ENCODE measurements at places on chromosomes 7 and 10.

- DNase-seq: no peak
Measured at GRCh38 chr7:67644151-67644550, 647.5 kb downstream of the TYW1 start.

DNA sequence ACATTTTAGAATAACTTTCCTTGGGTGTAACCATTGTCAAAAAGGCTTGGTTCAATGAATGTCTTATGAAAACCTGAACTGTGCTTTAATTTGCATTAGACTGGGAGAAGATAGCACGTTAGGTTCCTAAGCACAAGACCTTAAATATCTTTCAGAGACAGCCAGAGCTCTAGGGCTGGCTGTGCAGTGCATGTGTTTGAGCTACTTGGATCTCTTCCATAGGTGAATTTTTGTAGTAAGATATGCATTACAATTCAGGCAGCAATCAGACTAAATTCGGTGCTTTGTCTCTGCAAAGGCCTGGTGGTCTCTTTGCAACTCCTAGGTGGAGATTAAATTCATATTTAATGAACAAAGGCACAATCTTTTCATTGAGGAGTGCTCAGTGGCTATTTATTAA, 192.0 kb downstream of the ZNF438 start:
- DNase-seq: no peak

- DNase-seq: no peak
Measured at GRCh38 chr7:133754708-133755107, 372.4 kb upstream of the LRGUK start.

- DNase-seq: no peak
Measured at GRCh38 chr7:17523813-17524739, 225.6 kb downstream of the AHR start.

GRCh38 chr7:97026715-97027426, 2.2 kb upstream of the DLX5 start:
- no peak for DNase-seq

- no peak for DNase-seq
Measured at GRCh38 chr7:69147631-69148030, 450.6 kb upstream of the AUTS2 start.

- DNase-seq: no peak
Measured at GRCh38 chr10:50469288-50469687, 154.5 kb downstream of the SGMS1 start.

DNA sequence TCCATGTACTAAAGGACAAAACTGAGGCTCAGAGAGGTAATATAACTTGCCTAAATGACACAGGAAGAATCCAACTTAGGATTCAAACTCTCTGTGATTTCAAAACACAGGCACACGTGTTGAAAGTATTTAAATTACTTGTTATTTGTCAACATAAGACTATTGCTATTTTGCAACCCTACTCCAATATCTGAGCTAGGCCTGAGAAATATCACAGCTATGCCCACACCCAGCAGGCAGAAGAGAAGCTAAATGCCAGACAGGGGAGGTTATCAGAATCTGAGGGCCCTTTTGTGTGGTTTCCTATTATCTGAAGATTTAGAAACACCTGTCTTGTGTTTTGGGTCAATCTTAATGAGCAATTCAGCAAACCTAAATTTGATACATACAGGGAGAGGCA, 204.3 kb downstream of the ANK3 start:
- DNase-seq: no peak

- DNase-seq: no peak
Measured at GRCh38 chr7:50795253-50795652, 12.6 kb upstream of the GRB10 start.

GRCh38 chr10:122168598-122169394, 102.3 kb upstream of the BTBD16 start:
- no peak for DNase-seq

DNA sequence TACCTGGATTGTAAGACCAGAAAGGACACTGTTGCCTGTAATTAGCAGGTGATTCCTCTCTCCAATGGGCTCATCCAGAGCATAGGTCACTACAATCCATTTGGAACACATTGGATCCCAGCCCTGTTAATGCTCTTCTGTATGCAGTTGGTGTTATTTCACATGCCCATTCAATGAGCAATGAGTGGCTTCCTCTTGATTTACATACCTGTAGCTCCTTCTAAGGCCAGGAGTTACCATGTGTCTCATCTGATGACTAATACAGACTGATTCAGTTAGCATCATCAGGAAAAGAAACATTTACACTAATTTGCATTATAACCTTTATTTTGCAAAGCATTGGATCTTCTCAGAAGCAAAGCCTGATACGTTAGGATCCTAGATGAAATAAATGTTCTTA, 83.1 kb upstream of the NPVF start:
- no peak for DNase-seq

- DNase-seq: no peak
Measured at GRCh38 chr10:77501846-77502261, 135.8 kb downstream of the KCNMA1 start.

- DNase-seq: no peak
Measured at GRCh38 chr7:28177836-28178235, 2.8 kb downstream of the JAZF1 start.

- no peak for DNase-seq
Measured at GRCh38 chr10:22447068-22447467, 101.8 kb downstream of the SPAG6 start.

- no peak for DNase-seq
Measured at GRCh38 chr7:49038821-49039358, 114.5 kb downstream of the CDC14C start.

GRCh38 chr7:17408904-17409290, 110.4 kb downstream of the AHR start:
- DNase-seq: no peak

DNA sequence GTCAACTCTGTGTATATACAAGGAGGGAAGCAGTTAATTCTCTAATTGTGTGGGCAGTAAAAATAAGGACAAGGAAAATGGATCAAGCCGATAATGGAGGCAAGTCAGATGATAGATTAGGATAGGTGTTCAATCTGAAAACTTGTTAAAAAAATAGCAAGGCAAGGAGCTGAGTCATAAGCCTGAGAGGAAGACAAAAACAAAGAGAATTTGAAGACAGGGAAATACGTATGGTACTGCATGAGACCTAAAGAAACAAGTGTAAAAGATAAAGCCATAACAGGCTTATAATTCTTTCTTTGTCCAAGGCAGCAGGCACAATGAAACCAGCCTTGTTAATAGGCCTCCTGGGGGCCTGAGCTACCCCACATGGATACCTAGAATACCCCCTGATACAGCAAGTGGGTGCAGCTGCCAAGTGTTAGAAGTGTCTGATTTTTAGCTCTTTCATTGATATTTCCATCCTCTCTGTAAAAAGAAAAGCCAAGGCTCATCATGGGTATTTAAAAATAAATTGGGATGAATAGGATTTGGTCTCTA, 1570.6 kb upstream of the LRRTM3 start:
- DNase-seq: no peak
